ENCODE measurements at places on chromosomes 1 and 21.

- DNase-seq = no peak
Measured at GRCh38 chr1:173509797-173510196, 32.7 kb downstream of the PRDX6 start.

- no peak for DNase-seq
Measured at GRCh38 chr1:68811806-68812205, 314.9 kb upstream of the DEPDC1 start.

GRCh38 chr1:160910170-160910750, 25.3 kb upstream of the ITLN1 start:
- DNase-seq = no peak

- DNase-seq = no peak
Measured at GRCh38 chr1:43591181-43591580, 58.8 kb upstream of the KDM4A start.

GRCh38 chr1:166974647-166975345, 544 bp downstream of the ILDR2 start:
- no peak for DNase-seq

- DNase-seq = no peak
Measured at GRCh38 chr1:150176593-150176992, 26.9 kb downstream of the PLEKHO1 start.
